ENCODE measurements at places on chromosomes 3 and 15.

- no peak for DNase-seq
Observed at GRCh38 chr3:127590282-127590592, 296 bp downstream of the TPRA1 start.

DNA sequence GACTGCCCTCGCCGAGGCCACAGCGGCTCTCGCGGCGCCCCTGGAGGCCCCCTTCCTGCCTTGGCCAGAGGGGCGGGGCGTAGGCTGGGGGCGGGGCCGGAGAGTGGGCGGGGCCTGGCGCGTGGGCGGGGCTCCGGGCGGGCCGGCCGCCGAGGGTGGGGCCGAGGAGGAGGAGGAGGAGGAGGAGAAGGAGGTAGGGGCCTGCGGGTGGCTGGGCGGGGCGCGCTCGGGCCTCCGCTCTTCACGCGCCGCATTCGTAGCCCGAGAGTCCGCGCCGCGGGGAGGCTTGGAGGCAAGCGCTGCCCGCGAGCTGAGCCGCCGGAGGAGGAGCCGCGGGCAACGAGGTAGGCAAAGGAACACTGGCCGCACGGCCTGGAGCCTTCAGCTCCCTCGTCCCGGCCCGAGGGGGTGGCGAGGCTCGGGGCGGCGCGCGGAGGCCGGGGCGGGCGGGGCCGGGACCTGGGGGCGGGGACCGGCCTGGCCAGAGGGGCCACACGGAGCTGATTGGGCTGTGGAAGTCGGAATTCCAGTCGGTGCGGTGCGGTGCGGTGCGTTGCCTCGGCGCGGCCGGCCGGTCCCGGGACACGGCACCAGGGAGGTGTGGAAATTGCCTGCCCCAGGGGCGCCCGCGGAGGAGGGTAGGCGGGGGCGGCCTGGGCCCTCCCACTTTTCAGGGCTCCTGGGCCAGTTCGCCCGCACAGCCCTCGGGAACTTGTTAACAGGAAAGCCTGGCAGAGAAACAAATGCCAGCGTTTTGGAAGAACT lies at the start of gene PPP2R3A:
PPP2R3A (plus strand) TSS at position 223 of the 765 bp plus-strand sequence. CDS start 35,771 bp downstream, outside the sequence.
- peak; percentile 11 for DNase-seq

GRCh38 chr15:58049520-58050227 lies 15.8 kb downstream of the ALDH1A2 start:
- DNase-seq, result no peak

DNA sequence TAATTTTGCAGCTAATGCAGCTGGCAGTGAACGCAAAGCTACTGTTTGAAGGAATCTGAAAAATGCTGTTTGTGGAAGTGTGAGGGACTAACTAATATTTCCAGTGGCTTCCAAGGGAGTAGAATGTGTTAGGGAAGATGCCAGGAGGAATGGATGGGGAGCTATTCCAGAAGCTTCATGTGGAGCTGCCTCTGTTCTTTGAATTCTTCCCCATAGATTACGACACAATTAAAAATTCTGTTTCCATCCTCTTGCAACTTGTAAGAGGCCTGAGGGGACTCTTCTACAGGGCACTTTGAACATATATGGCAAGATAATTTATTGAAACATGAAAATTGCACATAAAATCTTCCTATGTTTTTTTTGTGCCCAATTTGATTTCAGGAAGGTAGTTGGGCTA lies 74.3 kb upstream of the CTXND1 start:
- no peak for DNase-seq
